ENCODE measurements at places on chromosomes 16 and 17. TPM values are rescaled to one million over a fixed set of nuclear protein-coding genes. Genes with fewer than 3 reads are reported as not detected.

- no peak for DNase-seq
Observed at GRCh38 chr17:9928601-9929333, 23.7 kb upstream of the RCVRN start.

GRCh38 chr16:67384778-67385510 is 8.4 kb downstream of the TPPP3 start:
- DNase-seq, result no peak

DNA sequence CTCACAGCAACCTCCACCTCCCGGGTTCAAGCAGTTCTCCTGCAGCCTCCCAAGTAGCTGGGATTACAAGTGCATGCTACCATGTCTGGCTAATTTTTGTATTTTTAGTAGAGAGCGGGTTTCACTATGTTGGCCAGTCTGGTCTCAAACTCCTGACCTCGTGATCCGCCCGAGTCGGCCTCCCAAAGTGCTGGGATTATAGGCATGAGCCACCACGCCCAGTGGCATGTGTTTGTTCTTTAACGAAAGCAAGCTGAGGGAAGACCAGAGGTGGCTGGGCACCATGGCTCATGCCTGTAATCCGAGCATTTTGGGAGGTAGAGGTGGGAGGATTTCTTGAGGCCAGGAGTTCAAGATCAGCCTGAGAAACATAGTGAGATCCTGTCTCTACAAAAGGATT is 18.1 kb downstream of the TNFRSF13B start:
- DNase-seq, result no peak

DNA sequence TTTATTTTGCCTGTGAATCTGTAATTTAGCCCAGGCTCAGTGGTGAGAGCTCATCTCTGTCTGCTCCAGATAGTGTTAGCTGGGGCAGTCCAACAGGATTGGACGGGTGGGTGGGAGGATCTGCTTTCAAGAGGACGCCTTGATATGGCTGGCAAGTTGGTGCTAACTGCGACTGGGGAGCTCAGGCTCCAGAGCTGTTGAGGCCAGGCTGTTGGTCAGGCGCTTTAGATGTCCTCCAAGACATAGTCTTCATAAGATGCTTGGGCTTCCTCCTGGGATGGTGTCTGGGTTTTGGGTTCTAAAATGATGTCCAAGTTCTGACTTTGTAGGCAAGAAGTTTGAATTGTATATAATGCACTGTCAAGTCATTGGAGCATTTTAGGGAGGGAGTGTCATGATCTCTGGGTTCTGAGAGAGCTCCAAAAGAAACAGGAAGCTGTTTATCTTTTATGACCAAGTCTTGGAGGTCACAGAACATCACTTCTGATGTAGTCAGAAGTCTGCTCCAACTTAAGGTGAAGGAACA is 12.8 kb upstream of the PCTP start:
- DNase-seq, result no peak

GRCh38 chr16:27745348-27745747 is 195.4 kb downstream of the KATNIP start:
- no peak for DNase-seq

DNA sequence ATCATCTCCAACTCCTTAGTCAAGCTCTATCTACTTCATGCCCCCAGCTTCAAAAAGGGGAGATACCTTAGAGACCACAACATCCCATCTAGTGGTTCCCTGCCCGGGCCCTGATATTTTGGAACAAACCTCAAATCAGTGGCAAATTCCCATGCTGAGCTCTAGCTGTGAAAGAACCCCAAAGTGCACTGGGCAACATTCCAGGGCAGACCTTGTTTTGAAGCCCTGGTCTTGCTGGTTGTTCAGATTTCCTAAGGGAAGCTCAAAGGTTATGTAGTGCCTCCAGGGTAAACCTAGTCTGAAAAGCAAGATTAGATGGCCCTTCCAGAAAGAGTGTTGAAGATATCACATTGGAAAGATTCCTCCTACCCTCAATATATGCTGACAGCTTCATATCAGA is 16.3 kb downstream of the FAM117A start:
- no peak for DNase-seq

DNA sequence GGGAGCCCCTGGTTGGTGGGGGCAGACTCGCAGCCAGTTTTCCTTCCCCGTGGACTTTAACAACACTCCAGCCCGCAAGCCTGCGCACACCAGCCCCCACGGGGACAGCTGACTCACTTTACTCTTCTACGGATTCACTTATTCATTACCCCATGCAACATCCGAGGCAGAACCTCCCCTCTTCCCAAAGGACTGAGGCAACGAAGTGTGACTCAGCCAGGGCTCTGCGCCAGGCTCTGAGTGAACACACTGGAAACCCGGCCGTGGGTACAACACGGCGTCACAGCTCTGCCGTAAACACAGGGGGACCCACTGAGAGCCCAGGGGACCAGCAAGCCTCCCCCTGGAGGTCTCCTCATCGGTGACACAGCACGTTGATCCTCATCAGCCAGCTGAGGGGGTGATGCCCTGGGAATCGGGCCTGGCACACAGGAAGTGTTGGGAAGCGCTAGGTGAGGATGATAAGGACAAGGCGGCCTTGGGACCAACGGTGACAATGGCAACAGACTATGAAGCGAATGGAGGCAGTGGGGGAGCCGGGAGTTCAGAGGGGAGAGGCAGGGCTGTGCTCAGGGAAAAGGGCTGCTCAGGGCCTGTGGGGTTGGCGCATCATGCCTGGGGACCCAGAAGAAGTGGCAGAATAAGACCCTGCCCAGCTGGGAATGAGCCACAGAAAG is 14.6 kb downstream of the COTL1 start:
- peak; percentile 76 for DNase-seq

DNA sequence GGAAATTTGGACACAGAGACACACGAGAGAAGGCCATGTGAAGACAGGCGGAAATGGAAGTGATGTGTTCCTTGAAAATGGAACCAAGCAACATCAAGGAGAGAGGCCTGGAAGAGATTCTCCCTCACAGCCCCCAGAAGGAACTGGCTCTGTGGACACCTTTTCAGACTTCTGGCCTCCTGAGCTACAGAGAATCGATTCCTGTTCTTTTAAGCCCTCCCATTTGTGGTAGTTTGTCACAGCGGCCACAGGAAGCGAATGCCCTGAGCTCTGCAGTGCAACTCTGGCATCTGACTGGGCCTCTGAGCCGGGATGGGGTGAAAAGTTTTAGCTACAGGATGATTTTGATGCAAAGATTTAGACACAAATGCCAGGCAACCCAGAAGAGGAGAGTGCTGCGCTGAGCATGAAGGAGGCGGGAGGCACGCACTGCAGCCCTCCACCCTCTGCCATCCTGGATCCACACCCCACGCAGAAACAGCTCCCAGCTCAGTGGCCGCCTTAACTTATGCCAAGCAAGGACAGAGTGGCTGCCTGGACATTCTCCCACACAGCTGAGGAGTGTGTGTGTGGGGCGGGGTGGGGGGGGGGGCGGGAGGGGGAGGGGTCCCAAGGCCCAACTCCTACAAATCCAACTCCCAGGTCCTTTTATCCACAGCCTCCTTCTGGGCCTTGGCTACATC is 2.2 kb downstream of the TIMP2 start:
- DNase-seq, result no peak

- DNase-seq, result no peak
Observed at GRCh38 chr16:87713451-87714229, 52.1 kb downstream of the KLHDC4 start.

GRCh38 chr16:81635063-81635937 is 143.8 kb upstream of the PLCG2 start:
- no peak for DNase-seq

GRCh38 chr16:1094124-1094479 is 1.9 kb downstream of the C1QTNF8 start:
- DNase-seq, result no peak

- peak; percentile 71 for DNase-seq
Observed at GRCh38 chr16:66270333-66270927, 96.1 kb upstream of the CDH5 start.

DNA sequence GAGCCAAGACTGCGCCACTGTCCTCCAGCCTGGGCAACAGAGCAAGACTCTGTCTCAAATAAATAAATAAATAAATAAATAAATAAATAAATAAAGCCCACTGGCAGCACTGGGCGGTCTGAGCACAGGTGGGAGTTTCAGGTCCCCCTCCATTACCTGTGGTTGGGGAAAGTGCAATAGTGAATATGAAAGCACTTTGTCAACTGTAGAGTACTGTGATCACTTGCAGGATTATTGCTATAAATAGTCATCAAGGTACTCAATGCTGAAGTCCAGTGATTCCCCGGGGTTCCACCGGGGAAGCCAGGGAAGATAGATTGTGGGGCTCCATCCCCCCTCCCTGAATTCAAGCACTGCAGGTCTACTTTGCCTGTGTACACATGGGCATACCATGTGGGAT is 42.7 kb upstream of the CPNE2 start:
- no peak for DNase-seq

DNA sequence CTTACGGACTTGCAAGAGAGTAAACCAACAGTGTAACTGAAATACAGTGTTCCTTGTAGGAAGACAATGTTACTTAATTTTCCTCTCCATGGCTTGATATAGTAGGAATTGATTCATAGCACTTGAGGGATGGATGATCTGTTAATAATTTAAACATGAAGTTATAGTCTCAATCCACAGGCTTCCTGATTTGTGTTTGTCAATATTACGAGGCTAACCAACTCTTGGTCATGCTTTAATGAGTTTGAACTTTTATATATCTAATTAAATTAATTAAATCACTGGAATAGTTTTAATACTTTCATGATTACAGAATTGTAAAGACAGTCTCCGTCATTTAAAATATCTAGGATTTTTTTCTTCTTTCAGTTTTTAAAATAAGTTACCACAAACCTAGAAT is 112.0 kb upstream of the HAS3 start:
- DNase-seq, result no peak

- no peak for DNase-seq
Observed at GRCh38 chr16:4290236-4290830, 17.5 kb upstream of the TFAP4 start.

- no peak for DNase-seq
Observed at GRCh38 chr17:81479175-81480071, 33.2 kb downstream of the ACTG1 start.

DNA sequence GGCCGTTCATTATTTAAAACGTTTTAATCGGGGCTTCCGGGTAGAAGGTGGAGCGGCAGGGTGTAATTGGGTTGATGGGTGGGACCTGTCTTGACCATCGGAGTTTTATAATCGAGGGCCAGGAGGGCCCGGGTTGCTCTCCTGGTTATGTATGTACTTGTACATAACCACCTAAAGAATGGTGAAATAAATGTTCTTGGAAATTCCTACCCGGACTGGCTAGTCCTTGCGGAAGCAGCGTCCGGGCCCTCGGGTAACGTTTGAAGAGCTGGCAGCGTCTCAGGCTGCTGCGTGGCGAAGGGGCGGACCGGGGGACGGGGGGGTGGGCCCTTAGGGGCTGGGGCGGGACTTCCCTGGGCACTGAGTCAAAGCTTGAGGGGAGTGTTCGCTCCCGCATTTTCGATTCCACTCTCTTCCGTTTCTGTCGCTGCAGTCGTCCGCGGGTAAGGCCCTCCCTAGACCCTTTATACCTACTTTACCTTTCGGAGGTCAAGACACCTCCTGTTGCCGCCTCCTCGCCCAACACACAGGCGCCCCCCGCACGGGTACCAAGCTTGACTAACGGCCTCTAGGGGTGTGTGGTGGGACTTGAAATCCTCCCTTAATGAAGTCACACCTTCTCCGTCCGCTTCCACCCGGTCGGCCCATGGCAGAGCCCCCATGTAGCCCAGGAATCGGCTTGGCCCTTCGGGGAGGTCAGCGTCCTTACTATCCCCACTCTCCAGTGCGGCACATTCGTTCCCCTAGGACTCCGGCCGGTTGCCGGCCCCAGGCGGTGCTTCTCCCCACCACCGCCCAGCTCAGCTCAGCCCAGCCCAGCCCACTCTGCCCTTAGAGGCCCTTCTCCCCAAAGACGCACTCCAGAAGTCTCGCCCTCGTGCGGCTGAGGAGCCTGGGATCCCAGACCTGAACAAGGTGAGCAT is at the start of gene TMEM106A:
TMEM106A (plus strand) TSS at position 396 of the 923 bp plus-strand sequence. CDS start 1,167 bp downstream, outside the sequence.
- DNase-seq, result peak; percentile 81

DNA sequence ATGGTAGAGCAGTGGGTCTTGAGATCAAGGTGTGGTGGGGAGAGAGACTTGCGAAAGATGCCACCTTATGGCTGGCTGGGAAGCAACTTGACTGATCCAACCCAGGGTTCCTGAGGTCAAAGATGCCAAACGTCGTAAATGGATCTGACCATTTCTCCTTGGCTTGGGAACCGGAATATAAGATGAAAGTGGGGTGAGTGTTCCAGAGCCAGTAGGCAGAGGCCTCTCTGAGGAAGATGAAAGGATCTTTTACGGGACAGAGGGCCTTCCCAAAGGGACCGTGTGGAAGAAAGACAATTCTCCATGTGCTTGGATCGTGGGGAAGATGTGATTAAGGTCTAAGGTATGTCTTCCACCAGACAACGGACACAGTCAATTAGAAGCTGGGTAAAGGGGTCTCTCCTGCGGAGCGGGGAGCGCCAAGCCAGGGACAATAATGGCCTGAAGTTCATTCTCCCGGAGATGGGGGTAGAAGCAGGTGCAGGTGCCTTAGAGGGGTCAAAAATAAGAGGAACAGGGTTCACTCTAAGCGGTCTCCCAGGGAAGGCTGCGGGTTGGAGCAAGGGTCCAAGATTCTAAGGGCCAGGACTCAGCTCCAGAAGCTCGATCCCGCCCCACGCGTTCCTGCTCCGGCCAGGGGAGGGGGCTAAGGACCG is 800 bp downstream of the FXR2 start:
- no peak for DNase-seq

GRCh38 chr16:54116124-54116655 is 170.4 kb downstream of the IRX3 start:
- DNase-seq, result no peak

DNA sequence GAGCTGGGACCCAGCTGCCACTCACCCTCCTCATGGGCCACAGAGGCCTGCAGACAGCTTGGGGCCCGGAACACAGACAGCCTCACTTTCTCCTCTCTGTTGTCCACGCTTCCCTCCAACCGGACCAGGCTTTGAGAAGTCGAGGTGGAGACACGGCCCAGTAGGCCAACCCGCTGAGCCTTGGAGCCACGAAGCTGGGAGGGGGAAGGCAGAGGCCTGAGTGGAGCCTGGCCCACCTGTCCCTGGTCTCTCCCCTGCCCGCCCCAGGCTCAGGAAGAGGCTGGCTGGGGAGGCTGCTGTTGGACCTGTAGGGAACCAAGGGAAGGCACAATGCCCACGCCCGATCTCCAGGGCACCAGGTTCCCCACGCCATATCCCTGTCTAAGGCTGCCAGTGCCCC is 48.1 kb downstream of the RMI2 start:
- no peak for DNase-seq

- no peak for DNase-seq
Observed at GRCh38 chr16:29791845-29792807, 1.6 kb downstream of the KIF22 start.

KRTAP4-8 gene
- not detected for total RNA-seq

TBC1D28 gene
- not detected for total RNA-seq

CHST4 gene
- total RNA-seq, result not detected

NTN3 gene
- 0.14 TPM for total RNA-seq

ANKS3 gene
- total RNA-seq, result 8.7 TPM

RCVRN gene
- total RNA-seq, result 0.47 TPM

CLEC19A gene
- not detected for total RNA-seq

ZNF469 gene
- 0.74 TPM for total RNA-seq

EVPLL gene
- total RNA-seq, result not detected

COPRS gene
- 52.5 TPM for total RNA-seq

TEKT1 gene
- not detected for total RNA-seq

ARHGAP44 gene
- 7.2 TPM for total RNA-seq

ZNF768 gene
- total RNA-seq, result 61.1 TPM

TBX2 gene
- 8.2 TPM for total RNA-seq

ZG16 gene
- not detected for total RNA-seq

ZNF423 gene
- total RNA-seq, result 8.6 TPM

Measured in left ventricle myocardium inferior (tissue), 1 donor.